Prostate gland (tissue), 2 donors: ENCODE measurements at places on chromosomes 11 and 22. TPM values are rescaled to one million over a fixed set of nuclear protein-coding genes. Genes with fewer than 3 reads are reported as not detected.

- H3K4me3 ChIP-seq, result no peak overlapping the region
- no peak for DNase-seq
- H3K27me3 ChIP-seq, result peaks cover 2% of the 10 kb centered on the region
- H3K36me3 ChIP-seq, result no peaks in the 10 kb centered on the region
These were observed 3.1 kb downstream of the GRIK4 start for GRCh38 chr11:120514541-120515121.

GRCh38 chr22:19951346-19951745, 9.7 kb upstream of the TXNRD2 start:
- no peaks in the 10 kb centered on the region for H3K36me3 ChIP-seq
- peaks cover 14% of the 10 kb centered on the region for H3K4me1 ChIP-seq
- H3K27ac ChIP-seq, result peak overlapping the region; percentile 19

DNA sequence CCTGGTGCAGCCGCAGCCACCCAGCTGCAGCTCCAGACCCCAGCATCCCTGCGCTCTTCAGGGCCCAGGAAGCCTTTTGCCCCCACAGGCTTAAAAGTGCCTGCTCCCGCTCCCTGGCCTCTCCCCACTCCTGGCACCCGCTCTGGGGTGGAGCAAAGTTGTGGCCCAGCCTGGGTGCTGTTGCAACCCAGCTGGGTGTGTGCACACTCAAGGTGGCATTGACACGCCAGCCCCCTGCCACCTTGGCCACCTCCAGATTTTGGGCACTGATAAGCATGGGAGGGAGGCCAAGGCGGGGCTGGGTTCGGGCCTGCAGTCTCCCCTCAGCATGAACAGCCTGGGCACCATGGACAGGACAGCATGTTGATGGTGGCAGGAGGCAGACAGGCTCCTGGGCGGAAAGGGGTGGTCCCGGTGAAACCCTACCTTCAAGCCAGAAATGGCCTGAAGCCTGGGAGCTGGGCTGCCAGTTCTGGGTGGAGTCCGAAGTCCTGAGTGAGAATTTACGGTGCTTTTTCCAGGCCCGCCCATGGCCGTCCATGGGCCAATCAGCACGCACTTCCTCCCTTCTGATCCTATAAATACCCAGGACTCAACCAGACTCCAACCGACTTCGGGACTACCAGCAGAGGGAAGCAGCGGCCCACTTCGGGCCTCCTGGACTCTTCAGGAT, 23.6 kb upstream of the RNASEH2C start:
- no peaks in the 10 kb centered on the region for H3K4me1 ChIP-seq
- no peak overlapping the region for H3K27ac ChIP-seq
- H3K4me3 ChIP-seq, result no peak overlapping the region
- H3K27me3 ChIP-seq, result no peaks in the 10 kb centered on the region
- no peak for DNase-seq
- no peaks in the 10 kb centered on the region for H3K36me3 ChIP-seq

DNA sequence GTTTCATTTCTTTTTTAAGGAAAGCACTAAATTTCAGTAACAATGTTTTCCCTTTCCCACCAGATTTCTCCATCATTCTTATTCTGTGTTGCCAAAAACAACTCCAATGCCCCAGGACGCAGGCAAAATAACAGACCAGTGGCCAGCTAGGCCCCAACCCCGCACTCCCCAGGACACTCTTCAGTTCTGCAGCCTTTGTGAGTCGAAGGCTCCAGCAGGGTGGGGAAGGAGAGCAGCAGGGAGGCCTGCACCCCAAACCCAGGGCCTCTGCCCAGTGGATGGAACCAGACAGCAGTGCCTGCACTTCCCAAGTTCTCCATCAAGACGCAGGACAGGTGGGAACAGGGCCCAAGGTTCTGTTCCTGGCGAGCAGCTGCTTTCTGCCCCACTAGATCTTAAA, 34.4 kb downstream of the PPP2R1B start:
- no peaks in the 10 kb centered on the region for H3K27me3 ChIP-seq
- H3K4me1 ChIP-seq, result peaks cover 14% of the 10 kb centered on the region
- no peaks in the 10 kb centered on the region for H3K36me3 ChIP-seq
- peak overlapping the region; percentile 82 for H3K27ac ChIP-seq
- no peak for DNase-seq

DNA sequence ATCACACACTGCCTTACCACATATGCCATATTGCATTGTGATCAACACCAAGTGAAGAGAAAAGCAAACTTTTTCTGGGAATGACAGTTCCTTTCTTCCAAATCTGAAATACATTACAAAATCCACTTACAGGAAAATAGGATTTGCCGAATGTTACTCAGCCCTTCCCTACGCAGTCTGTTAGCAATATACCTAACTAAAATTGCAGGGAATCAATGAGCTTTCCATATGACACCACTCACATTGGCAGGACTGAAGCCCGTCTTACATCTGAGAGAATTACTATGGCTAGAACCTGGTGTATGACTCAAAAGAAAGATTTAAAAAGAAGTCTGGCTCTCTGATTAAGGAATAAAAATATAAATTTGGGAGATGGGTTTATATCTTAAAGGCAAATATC, 136.0 kb downstream of the LRRC4C start:
- no peak overlapping the region for H3K27ac ChIP-seq
- no peaks in the 10 kb centered on the region for H3K4me1 ChIP-seq
- H3K4me3 ChIP-seq, result no peak overlapping the region
- no peaks in the 10 kb centered on the region for H3K36me3 ChIP-seq
- no peak for DNase-seq

DNA sequence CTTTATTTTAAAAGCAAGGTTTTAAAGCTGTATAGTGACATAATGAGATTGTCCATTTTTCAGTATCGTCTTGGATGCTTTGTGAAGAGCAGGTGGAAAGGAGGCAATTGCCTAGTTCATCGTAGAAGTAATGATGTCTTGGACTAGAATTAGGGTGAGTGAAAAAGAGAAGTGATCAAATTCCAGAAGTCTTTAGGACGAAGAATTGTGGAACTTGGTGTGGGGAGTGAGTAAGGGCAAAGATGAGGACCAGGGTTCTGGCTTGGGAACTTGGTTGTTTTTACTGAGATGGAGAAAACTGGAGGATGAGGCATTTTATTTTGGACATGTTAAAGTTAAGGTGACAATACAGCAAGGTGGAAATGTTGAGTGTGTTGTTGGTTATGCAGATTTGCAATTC, 1.2 kb downstream of the ILK start:
- peak overlapping the region; percentile 95 for H3K27ac ChIP-seq
- H3K4me1 ChIP-seq, result peaks cover 17% of the 10 kb centered on the region
- H3K36me3 ChIP-seq, result peaks cover 12% of the 10 kb centered on the region
- peak; percentile 1 for DNase-seq
- peak overlapping the region; percentile 92 for H3K4me3 ChIP-seq

Gene ESAM
- total RNA-seq, result 18.6 TPM

Gene SLC1A2
- 1.5 TPM for total RNA-seq

Gene CRACR2B
- 83.0 TPM for total RNA-seq

Gene DGKZ
- total RNA-seq, result 95.0 TPM
